ENCODE measurements at places on chromosomes 12 and 14. TPM values are rescaled to one million over a fixed set of nuclear protein-coding genes. Genes with fewer than 3 reads are reported as not detected.

Gene C1QL4
- not detected for total RNA-seq

DNA sequence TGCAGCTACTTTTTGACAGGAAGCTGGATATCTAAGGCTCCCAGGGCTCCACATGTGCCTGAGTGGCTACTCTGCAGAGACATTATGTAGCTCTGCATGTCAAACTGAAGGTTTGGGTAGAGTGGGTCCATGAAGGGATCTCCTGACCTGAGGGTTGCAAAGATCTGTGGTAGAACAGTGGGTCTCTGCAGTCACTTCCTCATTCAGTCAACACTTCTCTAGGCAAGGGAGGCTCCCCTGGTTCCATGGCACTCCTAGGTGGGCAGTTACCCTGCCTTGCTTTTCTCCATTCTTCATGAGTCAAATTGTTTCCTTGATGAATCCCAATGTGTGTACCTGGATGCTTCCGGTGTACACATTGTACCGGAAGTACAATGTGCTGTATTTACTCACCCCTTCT is 57.4 kb downstream of the CMAS start:
- no peak for DNase-seq
- H3K27ac ChIP-seq: no peak overlapping the region
- no peak overlapping the region for H3K4me3 ChIP-seq
- H3K27me3 ChIP-seq: no peaks in the 10 kb centered on the region
- no peaks in the 10 kb centered on the region for H3K4me1 ChIP-seq

GRCh38 chr12:53712059-53712643 is 15.1 kb downstream of the CALCOCO1 start:
- H3K27ac ChIP-seq: no peak overlapping the region
- H3K4me1 ChIP-seq: peaks cover 7% of the 10 kb centered on the region
- H3K36me3 ChIP-seq: peaks cover 45% of the 10 kb centered on the region
- no peak overlapping the region for H3K4me3 ChIP-seq
- no peak for DNase-seq

Gene TAS2R9
- not detected for total RNA-seq

Gene OR4E2
- total RNA-seq: not detected

DNA sequence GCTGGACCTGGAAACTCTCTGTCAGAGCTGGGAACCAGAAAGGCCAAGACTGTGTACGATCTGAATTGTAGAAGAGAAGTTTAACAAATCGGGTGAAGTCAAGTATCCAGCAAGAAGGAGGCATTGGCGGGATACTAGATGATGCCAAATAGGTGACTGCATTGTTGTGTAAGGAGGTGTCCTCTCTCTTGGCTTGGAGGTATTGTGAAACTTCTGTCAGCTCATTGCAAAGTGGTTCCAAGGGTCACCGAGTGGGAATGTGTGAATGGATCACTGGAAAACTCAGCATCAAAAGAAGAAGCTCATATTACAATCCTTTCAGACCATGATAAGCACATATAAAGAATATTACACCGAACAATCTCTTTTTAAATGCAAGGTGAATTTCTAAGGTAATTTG is 11.7 kb downstream of the NAV3 start:
- peaks cover 16% of the 10 kb centered on the region for H3K4me1 ChIP-seq
- H3K27me3 ChIP-seq: no peaks in the 10 kb centered on the region
- no peaks in the 10 kb centered on the region for H3K36me3 ChIP-seq
- no peak overlapping the region for H3K27ac ChIP-seq

DNA sequence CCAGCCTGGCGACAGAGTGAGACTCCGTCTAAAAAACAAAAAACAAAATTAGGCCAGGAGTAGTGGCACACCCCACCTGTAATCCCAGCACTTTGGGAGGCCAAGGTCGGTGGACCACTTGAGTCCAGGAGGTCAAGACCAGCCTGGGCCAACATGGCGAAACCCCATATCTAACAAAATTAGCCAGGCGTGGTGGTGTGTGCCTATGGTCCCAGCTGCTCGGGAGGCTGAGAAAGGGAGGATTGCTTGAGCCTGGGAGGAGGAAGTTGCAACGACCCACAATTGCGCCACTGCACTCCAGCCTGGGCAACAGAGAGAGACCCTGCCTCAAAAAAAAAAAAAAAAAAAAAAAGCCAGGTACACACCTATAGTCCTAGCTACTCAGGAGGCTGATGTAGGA is 37.0 kb downstream of the KDM2B start:
- no peaks in the 10 kb centered on the region for H3K36me3 ChIP-seq
- DNase-seq: no peak
- H3K4me1 ChIP-seq: peaks cover 3% of the 10 kb centered on the region
- H3K27ac ChIP-seq: no peak overlapping the region

GRCh38 chr12:25929142-25929541 is 29.3 kb upstream of the RASSF8 start:
- DNase-seq: no peak
- H3K4me1 ChIP-seq: peaks cover 5% of the 10 kb centered on the region
- H3K27me3 ChIP-seq: peaks cover 1% of the 10 kb centered on the region
- H3K27ac ChIP-seq: no peak overlapping the region

GRCh38 chr12:72677139-72677538 is 405.0 kb downstream of the TRHDE start:
- H3K27me3 ChIP-seq: peaks cover 1% of the 10 kb centered on the region
- no peak for DNase-seq
- H3K4me1 ChIP-seq: peaks cover 16% of the 10 kb centered on the region
- no peak overlapping the region for H3K27ac ChIP-seq
- no peak overlapping the region for H3K4me3 ChIP-seq

Measured in endothelial cell (in vitro differentiated cells).